GM20000 (cell line): ENCODE measurements at places on chromosomes 1 and 21.

DNA sequence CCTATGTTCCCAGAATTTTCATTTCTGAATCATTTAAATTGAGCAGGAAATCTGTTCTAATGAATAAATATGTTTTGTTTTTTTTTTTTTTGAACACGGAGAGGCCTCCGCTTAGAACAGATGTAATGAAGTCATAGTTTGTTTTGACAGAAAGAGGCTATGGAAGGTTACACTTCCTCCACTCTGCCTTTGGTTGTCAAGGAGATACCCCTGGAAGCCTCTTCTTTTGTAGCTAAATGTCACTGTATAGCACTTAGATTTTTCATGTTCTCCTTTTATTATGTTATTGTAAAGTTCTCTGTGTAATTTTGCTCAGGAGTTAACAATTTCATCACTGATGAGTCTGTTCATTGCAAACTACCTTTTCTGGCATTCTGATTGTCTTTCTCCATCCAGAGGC, 22.7 kb upstream of the GNG12 start:
- DNase-seq = no peak

DNA sequence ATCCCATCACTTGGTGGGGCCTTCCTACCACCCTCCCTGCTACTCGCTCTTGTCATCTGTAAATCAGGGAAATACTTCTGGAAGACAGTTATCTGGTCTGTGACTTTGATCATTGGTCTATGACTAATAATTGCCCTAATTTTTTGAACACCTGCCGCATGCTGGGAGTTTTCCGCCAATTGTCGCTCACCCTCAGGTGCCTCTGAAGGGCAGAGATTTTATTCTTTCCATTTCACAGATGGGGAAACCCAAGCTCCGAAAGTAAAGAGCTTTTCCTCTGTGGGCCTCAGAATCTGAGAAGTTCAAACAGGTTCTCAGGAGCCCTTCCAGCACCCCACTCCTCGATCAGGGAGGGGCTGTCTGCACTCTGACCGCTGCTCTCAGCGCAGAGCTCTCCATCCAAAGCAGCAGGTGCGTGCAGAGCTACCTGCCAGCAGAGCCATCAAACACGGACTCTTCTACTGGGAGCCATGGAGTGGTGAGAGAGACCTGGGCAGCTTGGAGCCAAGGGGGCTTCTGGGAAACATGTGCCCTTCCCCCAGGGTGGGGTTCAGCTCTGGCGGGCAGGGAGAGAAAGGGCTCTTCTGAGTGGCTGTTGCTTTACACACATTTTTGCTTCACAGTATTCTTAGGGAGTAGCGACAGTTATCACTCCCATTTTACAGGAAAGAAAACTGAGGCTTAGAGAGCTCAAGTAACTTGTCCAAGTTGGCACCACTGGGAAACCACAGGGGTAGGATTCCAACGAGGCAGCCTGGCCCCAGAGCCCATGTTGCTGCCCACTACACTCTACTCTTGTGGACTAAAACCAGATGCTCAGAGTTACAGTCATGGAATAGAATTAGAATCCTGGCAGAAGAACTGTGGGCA, 5.8 kb upstream of the RUNX3 start:
- DNase-seq = peak; percentile 62

DNA sequence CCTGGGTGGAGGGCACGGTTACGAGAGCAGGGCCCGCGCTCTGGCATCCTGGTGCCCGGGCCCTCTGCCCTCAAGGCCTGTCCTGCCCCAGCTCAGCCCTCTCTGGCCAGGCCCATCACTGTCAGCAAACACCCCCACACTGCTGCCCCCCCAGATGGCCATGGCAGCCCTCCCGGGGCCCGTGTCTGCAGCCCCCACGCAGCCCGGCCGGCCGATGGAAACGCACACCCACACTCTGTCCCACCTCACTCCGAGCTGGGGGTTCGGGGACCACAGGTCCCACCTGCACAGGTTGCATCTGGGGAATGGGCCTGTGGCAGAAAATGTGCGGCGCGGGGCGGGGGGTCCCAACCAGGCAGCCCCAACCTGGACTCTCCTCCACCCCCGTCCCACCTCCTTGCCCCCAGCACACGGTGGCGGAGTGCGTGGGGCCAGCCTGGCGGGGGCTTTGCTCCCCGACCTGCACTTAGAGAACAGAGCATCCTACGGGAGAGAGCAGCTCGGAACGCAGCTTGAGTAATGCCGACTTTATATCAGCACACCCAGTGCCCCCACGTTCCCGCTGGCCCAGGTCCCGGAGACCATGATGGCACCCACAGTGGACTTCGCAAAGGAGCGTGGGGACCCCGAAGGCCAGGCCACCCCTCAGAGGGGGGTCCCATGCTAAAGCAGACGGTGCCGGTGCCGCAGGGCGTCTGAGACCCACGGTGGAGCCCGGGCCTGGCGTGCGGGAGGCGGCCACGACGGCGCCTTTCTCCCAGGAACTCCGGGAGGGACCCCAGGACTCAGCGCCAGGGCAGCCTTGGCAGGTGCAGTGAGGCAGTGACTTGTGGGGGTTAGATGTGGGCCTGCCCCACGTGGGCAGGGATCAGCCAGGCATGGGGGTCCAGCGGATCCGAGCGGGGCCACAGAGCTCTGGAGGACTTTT, 7.5 kb upstream of the RNF223 start:
- DNase-seq = no peak

DNA sequence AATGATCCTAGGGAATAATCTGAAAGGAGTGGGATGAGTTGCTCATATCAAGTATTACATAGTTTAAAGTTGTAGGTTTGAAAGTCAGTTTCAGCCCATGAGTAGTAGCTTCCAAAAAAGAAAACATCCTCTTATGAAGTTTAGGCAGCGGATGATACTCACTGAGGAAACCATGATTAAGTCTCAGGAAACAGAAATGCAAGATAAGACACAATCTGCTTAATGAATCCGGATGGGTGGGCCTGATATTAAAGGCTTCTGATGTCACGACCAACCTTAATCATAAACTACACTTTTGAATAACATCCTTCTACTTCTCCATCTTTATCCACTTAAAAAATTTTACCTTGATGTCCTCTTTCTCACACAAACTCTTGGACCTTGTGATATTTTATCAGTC, 61.8 kb downstream of the S1PR1 start:
- DNase-seq = no peak

GRCh38 chr1:233180641-233181364, 114.7 kb downstream of the PCNX2 start:
- no peak for DNase-seq

DNA sequence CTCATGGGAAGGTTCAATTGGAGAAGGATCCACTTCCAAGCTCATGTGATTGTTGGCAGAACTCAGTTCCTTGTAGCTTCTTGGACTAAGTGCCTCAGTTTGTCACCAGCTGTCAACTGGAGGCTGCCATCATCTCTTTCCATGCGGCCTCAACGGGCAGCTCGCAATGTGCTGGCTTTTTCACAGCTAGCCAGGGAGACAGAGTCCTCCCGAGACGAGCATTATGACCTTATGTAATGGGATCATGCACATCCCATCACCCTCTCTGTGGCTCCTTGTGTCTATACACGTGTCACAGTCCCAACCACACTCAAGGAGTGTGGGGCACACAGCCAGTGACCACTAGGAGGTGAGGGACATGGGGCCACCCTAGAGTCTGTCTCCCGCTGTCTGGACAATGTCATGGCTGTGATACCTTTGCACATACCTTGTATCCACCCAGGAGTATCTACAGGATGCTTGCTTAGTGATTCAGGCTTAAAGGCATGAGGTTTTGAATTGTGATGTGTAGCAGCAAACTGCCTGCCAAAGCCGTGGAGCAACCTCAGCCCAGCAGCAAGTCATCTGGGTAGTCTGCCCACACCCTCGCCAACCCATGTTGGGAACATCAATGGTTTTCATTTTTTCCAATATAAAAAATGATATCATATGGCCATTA, 3.9 kb upstream of the KRTAP10-6 start:
- no peak for DNase-seq

GRCh38 chr21:15543473-15543872, 186.3 kb upstream of the USP25 start:
- DNase-seq = no peak

GRCh38 chr1:220157738-220158137, 63.8 kb downstream of the IARS2 start:
- DNase-seq = no peak

GRCh38 chr21:42236014-42236413, 17.1 kb downstream of the ABCG1 start:
- no peak for DNase-seq

- DNase-seq = no peak
These were observed 88.5 kb upstream of the VCAM1 start for GRCh38 chr1:100631015-100631551.

GRCh38 chr1:81805537-81806431, 5.0 kb downstream of the ADGRL2 start:
- no peak for DNase-seq

GRCh38 chr1:216888731-216889130, 165.5 kb upstream of the ESRRG start:
- no peak for DNase-seq

DNA sequence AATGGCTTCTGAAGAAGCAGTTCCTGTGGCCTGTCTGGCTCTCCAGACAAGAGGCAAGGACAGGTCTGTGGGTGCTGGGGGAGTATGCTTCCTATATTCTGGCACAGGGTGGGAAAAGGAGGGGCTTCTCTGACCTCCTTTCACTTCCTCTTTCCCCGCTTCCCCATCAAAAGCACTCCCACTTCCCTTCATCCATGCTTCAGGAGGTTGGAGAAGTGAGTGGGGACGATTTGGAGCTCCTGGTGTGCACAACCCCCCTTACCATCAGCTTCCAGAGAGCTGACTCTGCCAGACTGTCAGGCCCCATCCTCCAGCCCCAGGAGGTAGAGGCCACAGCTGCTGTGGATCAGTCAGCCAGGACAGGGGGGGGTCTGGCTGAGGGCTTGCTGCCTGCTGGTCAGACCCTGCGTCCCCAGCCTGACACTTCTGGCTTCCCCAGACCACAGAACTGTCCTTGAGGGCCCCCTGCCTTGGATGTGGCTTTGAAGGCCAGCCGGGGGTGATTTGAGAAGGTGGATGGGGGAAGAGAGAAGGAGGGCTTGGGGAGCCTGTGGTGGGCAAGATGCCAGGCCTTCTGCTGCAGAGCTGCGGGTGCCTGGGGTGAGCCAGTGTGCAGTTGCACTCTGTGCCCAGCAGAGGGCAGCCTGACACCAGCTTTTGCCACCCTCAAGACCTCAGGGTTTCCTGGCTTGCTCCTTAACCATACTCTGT, 21.5 kb upstream of the TMEM222 start:
- DNase-seq = peak; percentile 87

GRCh38 chr1:29698033-29698432, 461.7 kb downstream of the PTPRU start:
- DNase-seq = no peak

GRCh38 chr1:219323426-219323825, 149.7 kb downstream of the LYPLAL1 start:
- DNase-seq = no peak

DNA sequence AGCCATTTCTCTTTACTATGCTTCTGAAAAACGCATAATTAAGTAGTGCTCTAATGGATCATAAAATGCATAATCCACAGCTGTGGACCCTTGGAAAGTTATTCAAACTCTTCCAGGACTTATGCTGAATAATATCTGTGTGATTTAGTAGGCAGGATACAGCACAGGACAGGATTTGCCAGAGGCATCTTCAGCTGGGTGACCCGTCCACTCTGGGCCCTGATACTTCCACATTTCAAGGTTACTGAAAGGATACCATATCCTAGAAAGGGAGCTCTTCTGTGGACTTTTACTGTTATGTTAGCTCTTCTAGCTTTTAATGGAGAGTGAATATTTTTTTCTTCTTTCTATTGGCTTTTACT, 49.6 kb downstream of the MAP10 start:
- no peak for DNase-seq

GRCh38 chr1:15429701-15430149, 8.5 kb upstream of the CTRC start:
- DNase-seq = no peak

DNA sequence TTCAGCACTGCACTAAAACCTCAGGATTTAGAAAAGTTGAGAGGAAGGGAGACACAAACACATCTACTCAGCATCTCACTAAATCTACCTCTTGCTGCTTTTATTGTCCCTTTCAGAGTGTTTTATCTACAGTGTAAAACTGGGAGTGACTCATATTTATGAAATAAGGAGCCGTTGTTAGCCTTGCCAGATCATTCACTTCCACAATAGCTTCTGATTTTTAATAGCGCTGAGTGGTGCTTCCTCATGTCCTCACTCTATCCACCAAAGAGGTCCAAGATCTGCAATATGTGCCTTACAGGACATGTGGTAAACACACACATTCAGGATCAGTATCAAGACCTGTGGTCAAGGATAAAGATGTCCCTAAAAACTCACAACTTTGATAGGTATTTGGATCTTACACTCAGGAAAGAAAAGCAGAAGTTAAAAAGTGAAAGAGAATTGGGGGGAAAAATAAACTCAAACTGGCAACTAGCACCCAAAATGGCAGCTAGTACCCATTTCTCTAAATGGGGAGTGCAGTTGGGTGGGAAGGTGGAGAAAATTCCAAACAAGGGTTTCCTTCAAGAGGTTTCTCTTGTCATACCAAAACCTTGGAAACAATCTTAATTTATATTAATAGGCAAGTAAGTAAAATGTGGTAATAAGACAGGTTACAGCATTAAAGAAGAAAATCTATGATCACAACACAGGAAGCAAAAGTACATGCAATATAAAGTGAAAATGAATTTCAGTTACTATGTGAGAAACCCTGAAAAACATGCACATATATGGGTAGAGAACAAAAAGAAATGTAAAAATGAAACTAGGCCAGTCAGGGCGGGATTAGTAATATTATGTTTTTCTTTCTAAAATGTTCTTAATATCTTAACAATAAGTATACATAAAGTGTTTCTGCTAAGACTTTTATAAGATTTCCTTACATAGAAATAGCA, 15.9 kb downstream of the DUSP10 start:
- DNase-seq = peak; percentile 39

DNA sequence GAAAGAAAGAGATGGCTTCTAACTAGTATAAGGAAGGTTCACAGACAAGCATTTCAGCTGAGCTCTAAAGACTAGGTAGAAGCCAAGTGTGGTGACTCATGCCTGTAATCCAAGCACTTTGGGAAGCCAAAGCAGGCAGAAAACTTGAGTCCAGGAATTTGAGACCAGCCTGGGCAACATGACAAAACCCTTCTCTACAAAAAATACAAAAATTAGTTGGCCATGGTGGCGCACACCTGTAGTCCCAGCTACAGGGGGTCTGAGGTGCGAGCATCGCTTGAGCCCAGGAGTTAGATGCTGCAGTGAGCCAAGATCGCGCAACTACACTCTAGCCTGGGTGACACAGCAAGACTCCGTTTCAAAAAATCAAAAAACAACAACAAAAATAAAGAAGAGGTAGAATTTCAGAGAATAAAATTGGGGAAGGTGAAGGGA, 27.8 kb downstream of the FBXO42 start:
- no peak for DNase-seq

DNA sequence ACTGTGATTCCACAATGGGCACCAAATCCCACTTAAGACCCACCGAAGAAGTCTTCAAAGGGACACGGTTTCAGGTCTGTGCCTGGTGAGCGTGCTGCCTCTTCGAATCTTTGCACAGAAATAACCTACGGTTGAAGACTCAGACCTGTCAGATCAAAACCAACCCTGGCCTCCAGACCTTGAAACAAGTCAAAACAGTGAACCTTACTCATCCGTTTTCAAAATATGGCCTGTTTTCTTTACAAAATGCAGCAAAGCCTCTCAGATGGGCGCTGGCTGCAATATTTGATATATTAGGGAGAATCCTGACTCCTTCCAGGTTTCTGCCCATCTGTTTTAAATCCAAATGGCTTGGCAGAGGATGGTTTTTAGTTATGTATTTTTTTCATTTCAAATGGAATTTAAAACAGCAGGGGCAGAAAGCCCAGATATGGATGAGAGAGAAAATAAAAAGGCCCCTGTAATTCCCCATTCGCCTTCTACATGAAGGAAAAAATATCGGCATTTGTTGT, 14.0 kb downstream of the JUN start:
- no peak for DNase-seq
